ENCODE measurements at places on chromosomes 6 and 20. TPM values are rescaled to one million over a fixed set of nuclear protein-coding genes. Genes with fewer than 3 reads are reported as not detected.
A peak's percentile ranks its signal among the peaks of the same experiment; 100 is the strongest.

The LPA gene
- not detected for total RNA-seq

GRCh38 chr20:50887576-50887975 is 43.7 kb downstream of the ADNP start:
- DNase-seq = no peak

The ARHGAP18 gene
- total RNA-seq = 8.1 TPM

The HTR1B gene
- not detected for total RNA-seq

The PLEKHG1 gene
- total RNA-seq = 10.2 TPM

The PBOV1 gene
- not detected for total RNA-seq

DNA sequence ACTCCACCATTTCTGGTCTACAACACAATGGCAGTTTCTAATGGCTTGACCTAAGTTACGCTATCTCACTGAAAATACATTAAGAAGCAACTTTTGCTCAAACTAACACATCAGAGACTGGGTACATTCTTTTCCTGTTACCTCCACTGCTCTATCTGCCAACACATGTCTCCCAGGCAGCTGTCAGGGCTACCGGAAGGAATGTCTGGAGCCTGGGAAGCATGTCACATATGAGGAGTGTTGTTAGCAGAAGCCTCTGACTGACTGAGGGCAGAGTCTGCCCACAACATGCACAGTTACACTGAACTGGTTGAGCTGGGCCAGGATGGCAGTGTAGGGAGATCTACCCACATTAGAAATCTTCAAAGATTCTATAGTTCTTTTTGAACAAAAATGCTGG is 264.5 kb downstream of the KIF16B start:
- DNase-seq = no peak

- DNase-seq = no peak
Measured at GRCh38 chr6:8014947-8015346, 49.2 kb downstream of the BLOC1S5 start.

The KPNA5 gene
- total RNA-seq = 7.3 TPM

DNA sequence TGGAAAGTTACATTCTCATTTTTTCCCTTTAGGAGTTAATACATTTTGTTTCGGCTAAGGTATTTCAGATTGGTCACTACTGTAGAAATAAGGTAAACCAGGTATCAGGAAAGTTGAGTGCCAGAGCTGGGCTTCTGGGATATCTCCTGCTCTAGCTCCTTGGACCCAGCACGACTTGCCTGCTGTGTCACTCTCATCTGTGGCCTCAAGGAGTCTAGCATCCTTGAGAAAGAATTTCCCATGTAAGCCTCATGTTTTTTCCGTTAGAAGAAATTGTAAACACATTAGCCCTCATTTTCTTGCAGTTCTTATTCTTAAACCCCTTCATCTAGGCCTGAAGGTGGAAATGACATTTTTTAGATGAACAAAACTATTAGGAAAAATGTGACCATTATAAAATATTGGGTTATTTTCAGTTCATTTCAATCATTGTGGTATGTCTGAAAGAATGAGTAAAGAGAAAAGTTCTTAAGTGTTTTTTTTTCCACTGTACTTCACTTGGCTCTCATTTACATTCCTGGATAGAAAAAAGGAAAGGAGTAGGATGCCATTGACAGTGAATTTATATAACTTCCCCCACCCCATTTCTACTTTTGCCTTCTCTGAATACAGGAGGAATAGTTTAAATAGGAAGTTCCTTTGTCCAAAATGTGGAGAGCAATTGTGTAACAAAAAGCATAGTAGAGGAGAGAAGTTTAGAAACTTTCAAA is 46.7 kb downstream of the CD2AP start:
- no peak for DNase-seq

The MYBL2 gene
- 1.4 TPM for total RNA-seq

- no peak for DNase-seq
Measured at GRCh38 chr20:47396762-47397476, 40.4 kb upstream of the ZMYND8 start.

- DNase-seq = no peak
Measured at GRCh38 chr20:62457098-62457497, 18.7 kb downstream of the GATA5 start.

The EFCAB8 gene
- 0.43 TPM for total RNA-seq

- no peak for DNase-seq
Measured at GRCh38 chr6:166650824-166651807, 24.1 kb upstream of the RPS6KA2 start.

GRCh38 chr20:46221256-46221833 is 87.0 kb downstream of the CDH22 start:
- DNase-seq = no peak

DNA sequence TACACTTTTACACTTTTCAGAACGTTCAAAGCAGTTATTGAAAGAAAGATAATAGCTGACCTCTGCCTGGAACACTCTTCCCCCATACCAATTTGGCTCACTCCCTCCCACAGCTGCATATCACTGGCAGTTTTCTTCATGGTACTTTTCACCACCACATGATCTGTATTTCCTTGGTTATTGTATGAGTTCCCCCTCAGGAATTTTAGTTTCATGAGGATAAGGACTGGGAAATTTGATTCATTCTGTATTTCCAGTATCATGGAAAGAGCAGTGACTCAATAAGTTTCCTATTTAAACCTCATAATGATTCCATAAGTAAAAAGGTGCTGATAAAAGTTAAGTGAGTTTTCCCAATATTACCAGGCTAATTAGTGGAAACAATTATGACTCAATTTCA is 16.0 kb downstream of the HTR1B start:
- DNase-seq = no peak

DNA sequence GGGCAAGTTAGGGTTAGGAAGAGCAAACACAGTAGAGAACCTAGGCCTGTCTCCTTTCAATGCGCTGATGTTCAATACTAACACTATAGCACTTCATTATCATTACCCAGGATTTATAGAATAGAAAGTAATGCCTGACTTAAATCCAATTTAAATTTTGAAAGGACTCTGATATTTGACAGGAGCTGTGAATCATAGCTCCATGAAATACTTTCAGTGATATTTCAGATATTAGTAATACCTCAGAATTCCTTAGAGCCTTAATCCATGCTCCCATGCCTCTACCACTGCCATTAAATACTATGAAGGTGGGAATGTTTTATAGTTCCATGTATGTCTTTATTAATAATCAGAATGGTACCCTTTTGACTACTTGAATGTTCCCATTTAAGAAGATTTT is 530.2 kb downstream of the BCKDHB start:
- DNase-seq = no peak

DNA sequence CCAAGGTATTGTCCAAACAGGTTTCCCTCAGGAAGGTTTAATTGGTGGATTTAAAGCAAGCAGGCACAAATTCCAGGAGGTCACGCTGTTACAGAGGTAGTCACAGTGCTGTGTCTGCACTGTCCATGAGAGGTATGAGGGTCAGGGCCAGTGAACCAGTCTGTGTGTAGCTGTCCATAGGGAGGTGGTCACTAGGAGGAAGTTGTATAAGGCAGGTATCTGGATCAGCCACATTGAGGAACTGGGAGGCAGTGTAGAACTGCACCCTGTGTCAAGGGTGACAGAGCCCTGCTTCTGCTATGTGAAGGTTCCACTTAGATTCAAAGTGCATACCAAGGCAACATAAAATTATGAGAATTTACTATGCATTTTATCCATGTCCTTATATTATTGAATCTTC is 73.3 kb downstream of the MAP3K4 start:
- DNase-seq = no peak

- no peak for DNase-seq
Measured at GRCh38 chr6:170292407-170293158, 1.7 kb upstream of the DLL1 start.

The GPR6 gene
- not detected for total RNA-seq

- no peak for DNase-seq
Measured at GRCh38 chr6:122151763-122152162, 247.7 kb upstream of the HSF2 start.

- DNase-seq = no peak
Measured at GRCh38 chr6:170124836-170125235, 166.0 kb downstream of the DLL1 start.

The IP6K3 gene
- total RNA-seq = 47.6 TPM

The RHAG gene
- 0.76 TPM for total RNA-seq

DNA sequence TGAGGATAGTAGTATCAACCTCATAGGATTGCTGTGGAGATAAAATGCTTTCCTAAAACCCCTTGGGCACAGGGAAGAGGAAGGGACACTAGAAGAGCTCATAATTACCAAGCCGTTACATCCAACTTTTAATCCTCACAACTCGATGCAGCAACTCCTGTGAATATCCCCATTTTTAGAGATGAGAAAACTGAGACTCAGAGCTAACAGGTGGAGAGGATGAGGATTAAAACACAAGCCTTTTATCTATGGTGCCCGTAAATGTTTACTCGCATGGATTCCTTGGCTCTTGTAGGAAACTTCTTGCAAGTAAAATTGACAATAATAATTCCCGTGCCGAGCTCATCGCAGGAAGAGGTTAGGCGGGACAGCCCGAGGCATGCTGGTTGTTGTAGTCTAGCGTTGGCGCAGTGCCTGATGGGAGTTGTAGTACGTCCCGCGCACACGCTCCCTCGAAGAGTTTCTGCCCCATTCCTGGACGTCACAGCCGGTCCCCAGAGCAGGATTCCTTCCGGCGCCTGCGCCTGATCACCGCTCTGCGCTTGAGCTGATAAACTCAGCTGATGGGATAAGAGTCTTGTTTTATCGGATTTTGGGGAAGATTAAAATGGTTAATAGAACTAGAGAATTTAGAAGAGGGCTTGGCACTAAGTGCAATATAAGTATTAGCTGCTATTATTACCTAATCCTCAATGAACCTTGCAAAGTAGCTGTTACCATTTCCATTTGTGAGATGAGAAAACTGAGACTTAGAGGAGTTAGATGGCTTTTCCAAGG is 2.8 kb upstream of the UBE2V1 start:
- DNase-seq = peak; percentile 99

- DNase-seq = no peak
Measured at GRCh38 chr20:64063389-64064144, 569 bp downstream of the TCEA2 start.

The GJA1 gene
- 221 TPM for total RNA-seq

DNA sequence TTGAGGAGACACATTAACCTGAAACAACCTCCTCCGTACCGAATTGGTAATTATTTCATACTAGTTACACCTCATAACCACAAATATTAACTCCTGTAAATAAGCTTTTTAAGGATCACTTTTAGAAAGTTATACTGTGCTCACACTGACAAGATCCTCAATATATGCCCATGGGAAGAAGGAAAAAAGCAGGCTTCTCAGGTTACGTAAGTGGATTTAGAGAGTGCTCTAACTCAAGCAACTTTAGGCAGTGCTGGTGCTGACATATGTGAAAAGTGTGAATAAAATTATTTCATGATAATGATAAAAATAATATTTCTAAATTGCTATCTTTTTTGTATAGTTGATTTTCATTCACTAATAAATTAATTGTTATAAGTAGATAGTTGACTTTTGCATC is 76.1 kb downstream of the PRKN start:
- DNase-seq = no peak

The NKAIN4 gene
- not detected for total RNA-seq

The WFDC10B gene
- not detected for total RNA-seq

- DNase-seq = no peak
Measured at GRCh38 chr20:49037962-49038387, 8.1 kb upstream of the CSE1L start.

The CFAP206 gene
- 0.11 TPM for total RNA-seq

DNA sequence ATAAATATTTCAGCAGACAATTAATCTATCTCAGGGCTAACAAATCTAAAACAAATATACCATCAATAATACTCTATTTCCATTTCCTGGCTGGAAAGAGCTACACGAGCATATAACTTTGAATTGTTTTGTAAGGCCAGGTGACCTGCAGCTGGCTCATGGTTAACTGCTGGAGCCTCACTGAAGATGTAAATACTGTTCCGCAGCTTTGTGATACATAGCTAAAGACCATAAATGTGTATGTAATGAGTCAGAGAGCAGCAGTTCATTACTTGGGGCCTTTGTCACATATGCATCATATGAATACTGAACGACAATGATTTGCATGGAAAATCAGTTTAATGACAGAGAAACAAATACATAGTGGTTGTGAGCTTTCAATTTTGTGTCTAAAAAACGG is 109.4 kb upstream of the CCN2 start:
- no peak for DNase-seq

- no peak for DNase-seq
Measured at GRCh38 chr6:25981568-25982263, 19.1 kb downstream of the TRIM38 start.

Data from Right ventricle myocardium inferior (tissue), 1 donor.